Activated CD8-positive, alpha-beta T cell treated with anti-CD3 and anti-CD28 coated beads, Interleukin-2, amount 10 ng/mL, durations not matched to agents 7 days and 5 days (primary cell): ENCODE measurements at places on chromosomes 16 and 17.
A peak's percentile ranks its signal among the peaks of the same experiment; 100 is the strongest.

GRCh38 chr17:55760643-55761355 lies 9.9 kb downstream of the PCTP start:
- DNase-seq = no peak

- DNase-seq = peak; percentile 34
Measured at GRCh38 chr16:54282202-54282927, 4.2 kb downstream of the IRX3 start.

GRCh38 chr16:11056090-11056992 lies 112.0 kb downstream of the CLEC16A start:
- no peak for DNase-seq

DNA sequence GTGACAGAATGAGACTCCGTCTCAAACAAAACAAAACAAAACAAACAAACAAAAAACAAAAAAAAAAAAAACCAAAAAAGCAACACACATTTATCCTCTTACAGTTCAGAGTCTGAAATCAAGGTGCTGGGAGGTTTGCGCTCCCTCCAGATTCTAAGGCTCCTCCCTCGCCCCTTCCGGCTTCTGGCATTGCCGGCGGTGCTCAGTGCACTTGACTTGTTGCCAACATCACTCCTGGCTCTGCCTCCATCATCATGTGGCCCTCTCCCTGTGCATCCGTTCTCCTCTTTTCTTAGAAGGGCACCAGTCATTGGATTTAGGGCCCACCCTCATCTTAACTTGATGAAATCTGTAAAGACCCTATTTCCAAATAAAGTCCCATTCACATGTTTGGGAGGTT lies 73.8 kb downstream of the RBFOX3 start:
- no peak for DNase-seq

- DNase-seq = no peak
Measured at GRCh38 chr17:34624767-34625383, 45.5 kb downstream of the TMEM132E start.

GRCh38 chr16:66251476-66252160 lies 114.9 kb upstream of the CDH5 start:
- no peak for DNase-seq

GRCh38 chr17:14396547-14396946 lies 95.7 kb downstream of the HS3ST3B1 start:
- no peak for DNase-seq

DNA sequence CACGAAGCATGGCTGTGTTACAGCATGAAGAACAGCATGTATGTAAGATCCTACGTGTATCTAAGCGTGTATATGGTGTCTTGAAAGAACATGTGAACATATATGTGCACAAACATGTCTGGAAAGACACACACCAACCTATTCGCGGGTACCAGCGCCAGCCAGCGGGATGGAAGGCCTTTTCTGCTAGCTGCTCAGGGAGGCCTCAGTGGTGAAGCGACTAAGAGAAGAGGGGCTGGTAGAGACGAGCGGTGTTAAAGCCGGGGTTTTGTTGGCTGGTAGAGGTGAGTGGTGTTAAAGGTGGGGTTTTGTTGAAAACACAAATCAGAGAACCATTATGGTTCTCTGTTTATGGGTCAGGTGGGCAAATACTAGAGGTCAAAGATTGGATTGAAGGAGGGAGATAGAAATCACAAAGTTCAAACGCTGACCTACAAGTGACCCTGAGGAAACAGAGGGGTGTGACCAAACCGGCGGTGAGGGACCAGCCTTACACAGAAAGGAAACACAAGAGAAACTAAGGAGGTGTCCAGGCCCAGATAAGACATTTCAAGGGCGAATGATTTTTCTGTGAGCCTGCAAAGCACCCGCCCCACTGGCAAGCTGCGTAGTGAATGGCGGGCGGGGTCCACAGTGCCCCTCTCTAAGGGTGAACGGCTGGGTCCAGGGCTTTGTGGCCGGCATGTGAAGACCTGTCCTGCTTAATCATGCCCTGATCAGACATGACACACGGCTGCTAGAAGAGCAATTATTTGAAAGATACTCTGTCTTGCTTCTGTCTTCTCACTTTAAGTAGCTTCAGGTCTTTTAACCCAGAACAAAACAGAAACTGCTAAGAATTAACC lies 8.1 kb downstream of the ZCCHC14 start:
- no peak for DNase-seq

- DNase-seq = no peak
Measured at GRCh38 chr17:12789481-12790248, at the start of gene ARHGAP44. Gene ARHGAP44, plus strand, starts transcription at chr17:12789498. Its CDS starts 341 bp downstream, at chr17:12789839.

GRCh38 chr16:84024854-84025253 lies 17.7 kb downstream of the SLC38A8 start:
- DNase-seq = no peak

DNA sequence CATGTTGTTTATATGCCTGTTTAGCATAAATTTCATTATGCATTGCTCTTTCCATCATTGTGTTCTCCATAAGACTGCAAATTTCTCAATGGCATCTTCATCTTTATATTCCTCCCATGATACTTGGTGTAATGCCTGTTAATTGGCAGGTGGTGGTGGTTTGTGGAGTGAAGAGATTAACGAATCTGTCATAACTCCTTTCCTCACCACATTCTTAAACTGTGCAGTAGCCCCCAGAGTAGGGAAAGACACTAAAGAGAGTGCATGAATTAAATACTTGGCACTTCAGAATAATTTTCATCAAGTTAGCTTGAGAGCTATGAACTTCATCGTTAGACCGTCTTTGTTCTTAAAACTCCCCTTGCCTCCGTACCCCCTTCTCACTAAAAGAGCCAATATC lies 329.7 kb downstream of the HS3ST3B1 start:
- DNase-seq = no peak

DNA sequence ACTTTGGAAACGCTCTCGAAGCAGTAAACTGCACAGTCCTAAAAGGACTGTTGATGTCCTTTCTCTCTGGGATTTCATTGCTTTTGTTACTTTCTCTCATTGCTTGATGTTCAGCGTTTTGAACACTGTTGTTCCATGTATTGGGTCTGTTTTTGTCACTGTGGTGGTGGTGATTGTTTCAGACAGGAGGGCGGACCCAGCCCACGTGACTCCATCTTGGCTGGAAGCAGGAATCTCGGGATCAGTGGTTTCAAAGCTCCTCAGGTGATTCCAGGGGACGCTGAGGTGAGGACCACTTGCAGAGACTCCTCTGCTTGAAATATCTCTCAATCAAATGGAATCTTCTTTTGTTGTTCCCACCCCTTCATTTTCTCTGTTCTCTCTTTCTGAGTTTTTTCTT lies 18.3 kb downstream of the C16orf54 start:
- DNase-seq = no peak

DNA sequence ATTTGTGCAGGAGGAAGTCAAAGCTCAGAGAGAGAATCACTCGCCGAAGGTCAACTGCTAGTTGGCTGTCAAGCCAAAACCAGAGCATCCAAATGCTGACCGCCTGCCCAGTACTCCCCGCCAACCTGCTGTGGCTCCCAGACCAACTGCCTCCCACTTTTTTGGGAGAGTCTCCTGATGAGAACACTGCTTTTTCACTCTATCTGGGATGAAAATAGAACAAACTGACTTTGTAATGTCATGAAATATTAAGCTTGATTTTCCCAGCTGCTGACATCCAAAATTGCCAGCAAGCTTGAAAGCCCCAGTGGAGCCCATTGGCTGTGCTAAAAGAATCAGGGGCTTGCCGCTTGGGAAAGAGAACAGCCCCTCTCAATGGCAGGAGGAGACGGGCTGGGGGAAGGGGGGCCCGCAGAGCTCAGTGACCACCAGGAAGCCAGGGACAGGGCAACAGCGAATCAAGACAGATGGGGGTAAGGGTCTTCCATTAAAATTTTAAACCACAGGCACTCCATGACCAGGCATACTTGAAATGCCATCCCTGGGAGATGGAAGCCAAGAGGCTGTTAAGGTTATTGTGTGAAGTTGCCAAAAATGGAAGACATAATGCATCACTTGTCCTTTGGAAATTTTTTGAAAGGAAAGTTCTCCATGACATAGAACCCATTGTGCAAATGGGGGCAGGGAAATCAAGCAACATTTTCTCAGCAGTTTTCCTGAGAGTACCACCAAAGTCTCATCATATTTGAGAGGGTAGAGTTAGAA lies 125.7 kb upstream of the CDH5 start:
- no peak for DNase-seq

- no peak for DNase-seq
Measured at GRCh38 chr16:12907670-12908233, 6.4 kb downstream of the SHISA9 start.

GRCh38 chr17:80978499-80979497 lies 12.8 kb upstream of the CHMP6 start:
- DNase-seq = no peak

DNA sequence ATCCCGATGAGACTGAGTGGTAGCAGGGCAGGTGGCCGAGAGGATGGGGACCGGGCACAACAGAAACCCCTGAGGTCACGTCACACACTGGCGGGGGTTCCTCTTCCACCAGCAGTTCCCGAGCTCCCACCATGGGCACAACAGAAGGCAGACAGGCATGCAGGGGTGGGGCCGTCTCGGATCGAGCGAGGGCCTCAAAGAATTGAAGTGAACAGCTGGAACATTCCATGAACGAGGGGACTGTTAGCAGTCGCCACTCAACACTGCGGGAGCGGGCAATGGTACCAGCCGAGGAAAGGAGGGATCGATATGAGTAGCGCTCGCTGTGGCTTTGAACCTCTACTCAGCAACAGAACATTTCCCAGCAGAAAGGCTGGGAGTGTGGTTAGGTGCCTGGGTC lies 5.3 kb downstream of the CEP131 start:
- DNase-seq = no peak

DNA sequence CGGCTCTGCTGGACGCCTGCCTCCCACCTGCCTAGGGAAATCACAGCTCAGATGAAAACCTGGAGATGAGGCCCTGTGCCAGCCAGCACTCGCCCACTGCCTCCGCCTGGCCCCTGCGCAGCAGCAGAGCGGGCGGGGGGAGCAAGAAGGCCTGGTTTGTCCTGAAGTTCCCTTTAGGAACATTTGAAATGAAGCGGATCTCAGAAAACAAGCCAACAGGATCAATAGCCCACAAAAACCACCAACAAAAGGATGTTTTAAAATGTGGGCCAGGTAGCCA lies 48.0 kb downstream of the RBFOX3 start:
- DNase-seq = no peak

DNA sequence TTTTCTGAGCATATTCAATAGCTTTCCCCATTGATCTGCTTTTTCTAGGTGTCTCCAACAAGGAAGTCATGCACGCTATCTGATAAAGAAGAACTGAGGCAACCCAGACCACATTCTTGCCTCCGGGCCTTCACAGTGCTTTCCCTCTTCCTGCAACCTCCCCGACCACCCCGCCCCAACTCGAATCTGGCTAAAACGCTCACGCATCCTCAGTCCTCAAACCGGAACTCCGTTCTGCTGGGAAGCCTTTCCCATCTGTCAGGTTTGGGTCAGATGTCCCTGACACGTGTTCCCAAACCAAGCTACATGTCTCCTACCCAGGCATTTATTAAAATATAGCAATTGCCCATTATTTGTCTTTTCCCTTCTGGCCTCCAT lies 112.7 kb downstream of the VPS53 start:
- no peak for DNase-seq

GRCh38 chr16:15404792-15405191 lies 9.2 kb downstream of the MPV17L start:
- DNase-seq = no peak

GRCh38 chr16:2749476-2749875 lies 3.0 kb upstream of the SRRM2 start:
- no peak for DNase-seq

- DNase-seq = peak; percentile 61
Measured at GRCh38 chr17:9470171-9470570, 105.4 kb downstream of the STX8 start.

DNA sequence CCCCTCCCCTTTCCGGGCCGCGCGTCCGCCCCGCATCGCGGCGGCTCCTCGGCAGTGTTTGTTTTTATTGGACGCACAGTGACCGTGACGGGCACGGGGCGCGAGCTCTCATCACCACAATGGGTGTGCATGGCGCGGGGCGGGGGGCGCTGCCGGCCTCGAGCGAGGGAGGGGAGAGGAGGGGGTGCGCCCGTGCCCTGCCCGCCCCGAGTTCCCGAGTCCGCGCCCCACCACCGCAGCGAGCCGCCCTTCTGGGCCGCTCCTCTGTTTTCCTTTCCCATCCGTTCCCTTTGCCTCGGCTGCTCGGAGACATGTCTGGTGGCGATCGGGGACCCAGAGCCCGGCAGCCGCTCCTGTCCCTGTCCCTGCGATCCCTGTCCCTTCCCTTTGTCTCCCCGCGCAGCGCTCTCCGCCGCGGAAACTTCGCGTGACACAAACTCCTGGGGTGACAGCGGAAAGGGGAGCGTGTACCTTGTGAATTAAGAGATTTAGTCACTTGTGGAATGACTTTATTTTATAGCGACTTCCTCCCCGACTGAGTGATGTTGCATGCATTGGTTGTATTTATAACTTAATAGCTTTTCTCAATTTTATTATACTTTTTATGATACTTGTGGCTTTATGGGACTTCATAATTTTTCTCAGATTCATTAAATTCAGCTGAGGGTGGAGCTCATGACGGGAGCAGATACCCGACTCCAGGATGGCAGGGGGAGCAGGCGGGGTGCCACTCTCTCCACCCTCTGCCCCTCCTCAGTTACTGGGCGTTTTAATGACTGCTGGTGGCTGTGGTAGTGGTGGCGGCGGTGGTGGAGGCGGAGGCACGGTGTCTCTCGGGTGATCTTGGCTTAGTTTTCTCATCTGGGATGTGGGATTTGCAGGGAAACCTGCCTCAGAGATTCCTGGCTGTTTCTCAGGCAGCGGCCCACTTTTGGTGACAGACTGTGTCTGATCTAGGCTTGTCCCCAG lies 40.8 kb downstream of the MRM1 start:
- no peak for DNase-seq

DNA sequence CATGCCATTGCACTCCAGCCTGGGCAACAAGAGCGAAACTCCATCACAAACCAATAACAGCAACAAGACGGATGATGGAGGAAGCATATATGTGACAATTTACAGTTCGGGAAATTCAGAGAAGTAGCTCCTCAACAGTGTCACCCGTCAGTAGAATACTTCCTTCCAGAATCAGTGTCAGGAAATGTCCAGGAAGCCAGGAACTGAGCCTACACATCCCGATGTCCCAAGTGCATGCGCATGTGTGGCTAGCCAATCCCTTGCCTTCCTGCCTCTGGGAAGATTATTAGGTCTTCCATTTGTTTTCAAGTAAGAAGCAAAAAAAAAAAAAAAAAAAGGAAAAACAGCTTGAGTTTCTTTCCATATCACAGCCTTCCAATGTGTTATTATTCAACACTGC lies 1.4 kb upstream of the PITPNC1 start:
- DNase-seq = no peak
